ENCODE measurements at places on chromosomes 6 and 20. TPM values are rescaled to one million over a fixed set of nuclear protein-coding genes. Genes with fewer than 3 reads are reported as not detected.

DNA sequence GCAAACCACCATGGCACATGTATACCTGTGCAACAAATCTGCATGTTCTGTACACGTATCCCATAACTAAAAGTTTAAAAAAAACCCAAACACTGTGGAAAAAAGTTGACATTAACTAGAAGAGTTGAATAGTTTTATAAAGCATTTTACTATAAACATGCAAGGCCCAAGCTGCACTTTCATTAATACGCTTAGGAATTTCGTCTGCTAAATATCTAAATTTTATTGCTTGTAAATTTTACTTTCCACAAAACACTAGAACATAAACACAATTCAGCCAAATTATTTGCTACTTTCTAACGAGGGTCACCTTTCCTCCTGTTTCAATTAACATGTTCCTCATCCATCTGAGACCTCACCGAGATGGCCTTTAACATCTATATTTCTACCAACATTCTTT, 74.4 kb upstream of the MAN1A1 start:
- H3K4me1 ChIP-seq = no peaks in the 10 kb centered on the region
- H3K36me3 ChIP-seq = no peaks in the 10 kb centered on the region
- H3K27me3 ChIP-seq = no peaks in the 10 kb centered on the region
- no peak for DNase-seq
- H3K27ac ChIP-seq = no peak overlapping the region

DNA sequence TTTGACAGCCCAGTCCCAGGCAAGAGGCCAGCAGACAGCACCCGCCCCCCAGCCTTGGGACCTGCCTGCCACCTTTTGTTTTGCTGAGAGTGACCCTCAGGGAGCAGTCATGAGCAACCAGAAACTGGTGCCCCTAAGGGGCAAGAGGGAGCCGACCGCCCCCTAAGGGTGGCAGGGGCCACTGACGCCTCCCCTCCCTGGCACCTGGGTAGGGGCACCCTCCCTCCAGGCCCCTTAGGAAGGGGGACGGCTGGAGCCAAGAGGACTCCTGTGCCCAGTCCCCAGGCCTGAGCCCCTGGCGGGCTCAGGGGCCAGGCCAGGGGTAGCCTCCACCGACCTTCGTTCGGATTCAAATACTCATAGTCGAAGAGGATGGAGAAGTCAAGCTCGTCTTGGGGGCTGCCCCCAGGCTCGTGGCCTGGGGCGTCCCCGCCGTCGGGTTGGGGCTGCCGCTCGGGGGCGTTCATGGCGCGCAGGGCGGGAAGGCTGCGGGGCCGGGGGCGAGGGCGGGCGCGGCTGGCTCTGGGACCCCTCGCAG, 417 bp downstream of the NFATC2 start:
- H3K27ac ChIP-seq = peak overlapping the region; percentile 92
- peak overlapping the region; percentile 56 for H3K4me3 ChIP-seq
- H3K27me3 ChIP-seq = peaks cover 6% of the 10 kb centered on the region
- peak; percentile 72 for DNase-seq
- peaks cover 43% of the 10 kb centered on the region for H3K4me1 ChIP-seq

- H3K4me3 ChIP-seq = no peak overlapping the region
- no peaks in the 10 kb centered on the region for H3K4me1 ChIP-seq
- H3K27me3 ChIP-seq = no peaks in the 10 kb centered on the region
- no peaks in the 10 kb centered on the region for H3K36me3 ChIP-seq
- no peak overlapping the region for H3K27ac ChIP-seq
Observed at GRCh38 chr6:63477422-63478040, 94.7 kb upstream of the LOC128125822 start.

Gene UBR2
- total RNA-seq = 57.1 TPM

DNA sequence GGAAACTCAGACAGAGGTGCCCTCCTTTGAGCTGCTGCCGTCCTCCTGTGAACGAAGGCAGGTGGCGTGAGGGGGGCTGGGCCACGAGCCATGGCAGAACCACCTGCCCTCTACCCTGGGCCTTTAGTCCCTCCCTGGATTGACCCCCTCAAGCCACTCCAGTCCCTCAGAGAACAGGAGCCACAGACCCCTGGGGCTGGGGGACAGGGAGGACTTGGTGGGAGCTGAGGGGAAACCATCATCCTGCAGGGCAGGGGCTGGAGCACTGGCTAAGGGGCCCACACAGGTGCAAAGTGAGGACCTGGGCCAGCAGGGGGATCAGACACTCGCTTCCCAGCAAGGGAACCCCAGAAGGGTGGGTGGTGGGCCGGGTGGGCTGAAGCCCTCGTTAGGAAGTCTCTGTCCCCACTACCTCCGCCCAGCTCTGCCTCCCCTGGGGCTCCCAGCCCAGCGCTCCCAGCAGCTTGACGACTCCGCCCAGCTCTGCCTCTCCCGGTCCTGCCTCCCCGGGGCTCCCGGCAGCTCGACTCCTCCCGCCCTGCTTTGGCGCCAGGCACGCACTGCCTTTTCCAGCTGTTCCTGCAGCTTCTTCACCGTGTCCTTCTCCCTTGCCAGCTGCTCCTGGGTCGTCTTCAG, 44.4 kb downstream of the DSTN start:
- H3K4me3 ChIP-seq = no peak overlapping the region
- H3K27me3 ChIP-seq = no peaks in the 10 kb centered on the region
- DNase-seq = peak; percentile 90
- H3K36me3 ChIP-seq = peaks cover 34% of the 10 kb centered on the region
- peak overlapping the region; percentile 83 for H3K27ac ChIP-seq

- no peaks in the 10 kb centered on the region for H3K4me1 ChIP-seq
- peak; percentile 21 for DNase-seq
- H3K27me3 ChIP-seq = peaks cover 5% of the 10 kb centered on the region
- peaks cover 33% of the 10 kb centered on the region for H3K36me3 ChIP-seq
- no peak overlapping the region for H3K27ac ChIP-seq
Observed at GRCh38 chr6:35569011-35569461, 56.3 kb upstream of the TULP1 start.
